ENCODE measurements at places on chromosomes 12 and 14.

DNA sequence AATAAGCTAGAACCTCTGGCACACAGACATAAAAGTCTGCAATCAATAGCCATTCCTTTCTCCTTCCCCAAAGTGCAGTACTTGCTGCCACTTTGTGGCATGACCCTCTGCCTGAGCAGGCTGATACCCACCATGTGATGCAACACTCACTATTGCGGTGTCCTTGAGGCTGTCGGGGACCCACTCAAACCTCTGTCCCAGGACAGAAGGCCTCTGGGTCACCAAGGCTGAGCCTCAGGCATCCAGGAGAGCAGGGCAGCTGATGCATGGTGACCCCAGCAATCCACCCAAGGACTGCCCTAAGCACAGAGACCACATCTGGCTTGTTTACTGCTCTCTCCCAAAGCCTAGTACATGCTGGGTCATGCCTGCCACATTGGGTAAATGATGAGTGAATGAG, 114.2 kb downstream of the DPF3 start:
- DNase-seq = no peak

- no peak for DNase-seq
Observed at GRCh38 chr14:67581643-67582042, 18.4 kb downstream of the PIGH start.

- no peak for DNase-seq
Observed at GRCh38 chr12:91885851-91886731, 259.6 kb downstream of the BTG1 start.

DNA sequence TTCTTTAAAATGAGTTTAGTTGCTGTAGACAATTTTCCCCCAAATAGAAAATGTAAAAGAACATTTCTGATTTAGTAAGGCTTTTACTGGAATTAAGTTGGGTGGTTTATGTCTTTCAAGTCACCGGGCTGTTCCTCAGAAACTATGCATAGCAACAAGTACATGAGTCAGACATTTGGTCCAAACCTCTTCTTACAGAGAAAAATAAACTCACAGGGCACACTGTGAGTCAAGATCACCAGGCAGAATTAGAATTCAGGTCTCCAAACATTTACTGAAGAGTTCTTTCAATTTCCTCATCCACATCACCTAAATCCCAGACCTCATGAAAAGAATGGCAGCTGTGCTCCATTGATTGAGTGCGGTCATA, 476.1 kb upstream of the SOX5 start:
- no peak for DNase-seq

- no peak for DNase-seq
Observed at GRCh38 chr12:108565976-108566375, 3.6 kb downstream of the ISCU start.

DNA sequence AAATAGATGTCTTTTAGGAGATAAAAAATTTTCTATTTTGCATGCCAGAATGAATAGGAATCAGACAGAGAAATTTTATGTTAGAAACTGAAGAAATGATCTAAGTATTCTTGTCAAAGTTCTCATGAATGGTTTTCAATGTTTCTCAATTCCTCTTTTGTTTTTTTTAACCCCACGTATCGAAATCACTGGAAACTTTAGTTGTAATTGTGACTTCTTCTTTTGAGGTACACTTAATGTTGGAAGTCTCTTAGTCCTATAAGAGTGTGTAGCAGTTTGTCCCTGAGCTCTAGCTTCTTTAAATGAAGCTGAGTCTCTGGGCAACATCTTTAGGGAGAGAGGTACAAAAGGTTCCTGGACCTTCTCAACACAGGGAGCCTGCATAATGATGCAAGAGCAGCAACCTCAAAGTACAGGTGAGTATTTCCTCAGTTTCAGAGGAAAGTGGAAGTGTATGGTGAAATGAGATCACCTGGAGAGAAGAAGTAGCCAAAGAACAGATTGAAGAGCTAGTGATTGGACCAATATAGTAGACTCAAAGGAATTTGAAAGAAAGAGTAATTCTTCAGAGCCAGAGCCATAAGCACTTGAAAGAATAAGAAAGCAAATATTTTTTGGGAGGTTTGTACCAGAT, at the start of gene CLEC6A:
Gene CLEC6A, plus strand, starts transcription at position 236 of the 634 bp plus-strand sequence. Its CDS starts 150 bp downstream, at position 386.
- no peak for DNase-seq

- no peak for DNase-seq
Observed at GRCh38 chr14:91997492-91997891, 42.4 kb downstream of the TRIP11 start.

- DNase-seq = no peak
Observed at GRCh38 chr14:74613211-74613914, 1.3 kb upstream of the LTBP2 start.

- no peak for DNase-seq
Observed at GRCh38 chr14:96729889-96730288, 67.3 kb upstream of the VRK1 start.

DNA sequence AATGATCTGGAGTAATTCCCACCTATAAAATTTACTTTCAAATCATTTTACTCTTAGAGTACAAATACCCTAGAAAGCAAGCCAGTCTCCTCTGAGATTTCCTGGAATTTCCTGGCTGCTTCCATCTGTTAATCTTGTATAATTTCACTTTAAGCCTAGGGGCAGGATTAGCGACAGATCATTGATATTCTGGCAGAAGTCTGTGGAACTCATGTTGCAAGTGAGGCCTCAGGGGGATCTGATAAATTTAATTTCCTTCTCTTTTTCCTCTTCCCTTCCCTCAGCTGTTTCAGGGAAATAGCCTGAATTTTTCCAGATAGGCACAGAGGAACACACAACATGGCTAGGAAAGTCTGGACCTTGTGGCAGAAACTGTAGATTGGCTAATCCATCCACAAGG, 5.9 kb upstream of the KRT6A start:
- no peak for DNase-seq

GRCh38 chr12:131445184-131445774, 265.6 kb upstream of the SFSWAP start:
- DNase-seq = no peak

DNA sequence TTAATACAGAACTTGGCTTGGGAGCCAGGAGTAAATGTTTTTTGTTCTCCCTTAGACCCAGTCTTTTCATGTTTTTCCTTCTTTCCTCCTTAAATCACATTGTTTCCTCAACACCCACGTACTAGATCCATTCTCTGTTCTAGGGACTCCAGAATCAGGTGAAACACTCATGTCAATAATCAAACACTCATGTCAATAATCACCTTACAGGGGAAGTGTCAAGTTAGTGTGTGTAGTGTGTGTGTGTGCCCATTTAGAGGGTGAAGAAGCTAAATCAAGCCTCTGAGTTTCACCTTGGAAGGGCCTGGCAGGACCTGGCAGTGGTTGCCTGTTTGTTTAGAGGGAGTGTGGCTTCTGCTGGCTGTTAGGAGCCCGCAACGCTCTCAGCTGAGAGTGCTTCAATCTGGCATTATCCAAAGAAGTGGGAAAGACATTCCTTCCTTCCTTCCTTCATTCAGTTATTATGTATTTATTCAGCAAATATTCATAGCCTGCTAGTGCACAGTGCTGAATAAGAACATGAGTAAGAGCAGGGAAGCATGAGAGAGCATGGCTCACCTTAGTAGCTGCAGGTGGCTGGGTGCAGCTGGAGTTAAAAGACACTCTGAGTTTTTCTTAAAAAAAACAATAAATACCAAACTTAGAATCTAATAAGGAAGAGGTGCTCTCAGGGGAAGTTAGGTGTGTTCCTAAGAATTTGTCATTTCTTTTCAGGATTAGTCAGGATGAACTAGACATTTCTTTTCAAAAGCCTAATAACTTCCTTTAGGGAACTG, 17.6 kb upstream of the EID3 start:
- no peak for DNase-seq

DNA sequence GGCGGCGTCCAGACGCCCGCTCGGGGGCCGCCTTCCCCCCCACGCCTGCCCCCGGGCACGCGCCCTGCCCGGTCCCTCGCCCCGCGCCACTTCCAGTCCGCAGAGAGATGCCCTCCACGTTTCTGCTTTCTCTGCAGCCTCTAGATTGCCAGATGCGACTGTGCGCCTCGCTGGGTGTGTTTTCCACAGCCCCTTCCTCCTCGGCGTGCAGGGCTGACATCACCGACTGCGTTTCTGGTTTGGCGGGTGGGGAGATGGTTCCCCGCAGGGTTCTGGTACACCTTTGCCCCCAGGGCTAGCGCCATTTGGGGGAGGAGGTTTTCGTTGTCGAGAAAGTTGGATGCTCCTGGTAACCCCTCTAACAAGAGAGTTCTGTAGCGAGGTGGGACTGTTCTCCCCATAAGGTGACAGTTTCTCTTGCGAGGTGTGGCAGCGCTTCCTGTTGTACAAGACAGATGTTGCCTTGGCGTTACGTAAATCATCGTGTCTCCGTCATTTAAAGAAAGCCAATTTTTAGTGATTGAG, 1.5 kb downstream of the CALM1 start:
- DNase-seq = no peak

GRCh38 chr12:121600702-121601336, 20.0 kb upstream of the KDM2B start:
- no peak for DNase-seq

GRCh38 chr12:58242796-58243630, 301.6 kb downstream of the ATP23 start:
- no peak for DNase-seq

GRCh38 chr14:45083976-45084722, at the start of gene PRPF39:
Gene PRPF39, plus strand, starts transcription at chr14:45084116. Its CDS starts 11,124 bp downstream, at chr14:45095240.
- DNase-seq = peak; percentile 98

GRCh38 chr12:9319842-9320173, 111.6 kb upstream of the PZP start:
- DNase-seq = peak; percentile 16

DNA sequence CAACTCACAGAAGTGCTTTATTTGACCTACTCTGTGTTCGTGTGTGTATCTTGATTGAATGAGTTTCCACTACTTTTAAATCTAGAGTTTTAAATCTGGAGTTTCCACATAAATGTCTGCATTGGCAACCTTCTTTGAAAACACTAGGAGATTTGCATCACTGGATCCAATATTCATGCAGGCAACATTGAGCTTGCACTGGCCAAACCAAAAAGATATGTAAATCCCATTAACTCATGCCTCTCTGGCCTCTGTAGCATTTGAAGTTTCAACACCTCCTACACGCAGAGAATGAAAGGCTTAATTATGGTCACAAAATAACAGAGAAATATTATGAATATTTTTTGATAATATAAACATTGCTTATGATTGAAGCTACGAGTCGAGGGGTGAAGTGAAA, 178.6 kb downstream of the DUSP6 start:
- DNase-seq = no peak

GRCh38 chr12:11655842-11656241, 6.4 kb downstream of the ETV6 start:
- DNase-seq = no peak

DNA sequence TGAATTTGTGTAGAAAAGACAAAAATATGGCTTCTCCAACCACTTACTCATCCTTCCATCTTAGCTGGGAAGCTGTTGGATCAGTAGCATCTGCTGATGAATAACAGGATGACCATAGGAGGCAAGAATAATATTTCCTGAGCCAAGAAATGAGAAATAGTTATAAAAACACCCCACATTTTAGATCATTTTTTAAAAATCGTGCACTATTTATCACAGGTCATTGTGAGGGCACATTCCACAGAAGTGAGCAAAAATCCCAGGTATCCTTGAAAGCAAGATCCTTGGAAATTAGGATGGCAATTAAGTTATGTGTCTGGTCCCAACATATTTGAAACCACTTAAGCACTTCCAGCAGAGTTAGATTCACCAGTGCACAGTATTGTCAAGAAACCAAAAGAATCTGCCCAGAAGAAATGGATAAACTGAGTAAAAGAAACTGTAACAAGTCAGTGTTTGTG, 8.4 kb downstream of the FAR2 start:
- no peak for DNase-seq

GRCh38 chr12:12800406-12801180, 12.6 kb upstream of the DDX47 start:
- DNase-seq = no peak

GRCh38 chr12:30462249-30462648, 233.4 kb downstream of the IPO8 start:
- no peak for DNase-seq

DNA sequence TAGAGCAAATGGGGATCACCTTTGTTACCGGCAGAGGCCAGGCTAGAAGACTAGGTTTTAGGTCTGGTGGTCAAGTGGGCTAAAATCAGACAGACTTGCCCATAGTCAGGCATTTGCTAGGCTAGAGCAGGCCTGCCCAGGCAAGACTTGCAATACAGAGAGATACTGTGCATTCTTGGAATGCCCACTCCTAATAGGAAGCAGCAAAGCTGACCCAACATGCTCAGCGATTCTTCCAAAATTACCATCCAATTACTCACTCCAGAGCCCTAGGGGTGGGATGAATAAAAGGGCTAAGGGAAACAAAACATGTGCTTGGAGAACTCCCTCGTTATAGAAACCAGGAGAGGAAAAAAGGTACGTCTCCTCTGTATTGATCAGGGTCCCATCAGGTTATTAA, 187.8 kb upstream of the AMIGO2 start:
- DNase-seq = no peak

GRCh38 chr14:51035611-51036192, 59.2 kb downstream of the TRIM9 start:
- no peak for DNase-seq

GRCh38 chr14:32081901-32082300, 4.8 kb downstream of the ARHGAP5 start:
- no peak for DNase-seq

DNA sequence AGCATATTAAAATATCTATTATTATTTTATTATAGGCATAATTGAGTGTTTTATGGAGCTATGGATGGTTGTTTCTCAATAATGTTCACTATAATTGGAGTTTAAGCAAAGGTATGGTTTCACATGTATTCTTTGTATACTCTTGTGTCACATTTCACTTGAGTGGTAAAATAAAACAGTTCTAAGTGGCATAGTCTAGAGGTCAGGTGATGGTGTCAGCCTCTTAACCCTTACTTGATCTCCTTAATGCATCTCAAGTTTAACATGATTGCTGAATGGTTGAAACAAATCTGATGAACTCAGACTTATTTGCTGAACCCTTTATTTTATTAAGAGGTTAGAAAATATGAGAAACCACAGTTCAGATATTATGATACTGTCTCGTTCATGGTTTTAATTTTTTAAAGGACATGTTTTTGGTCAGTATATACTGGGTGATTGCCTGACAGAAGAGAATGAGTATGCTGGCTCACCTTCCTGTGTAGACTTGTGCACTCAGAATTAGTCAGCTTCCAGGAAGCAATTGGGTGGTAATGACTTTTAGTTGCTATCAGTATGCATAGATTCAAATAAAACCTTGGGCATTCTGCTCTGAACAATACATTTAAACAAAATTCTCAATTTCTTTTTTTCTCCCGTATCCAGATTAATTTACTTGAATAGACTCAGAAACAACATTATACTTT, 464.6 kb downstream of the PCNX1 start:
- DNase-seq = no peak

DNA sequence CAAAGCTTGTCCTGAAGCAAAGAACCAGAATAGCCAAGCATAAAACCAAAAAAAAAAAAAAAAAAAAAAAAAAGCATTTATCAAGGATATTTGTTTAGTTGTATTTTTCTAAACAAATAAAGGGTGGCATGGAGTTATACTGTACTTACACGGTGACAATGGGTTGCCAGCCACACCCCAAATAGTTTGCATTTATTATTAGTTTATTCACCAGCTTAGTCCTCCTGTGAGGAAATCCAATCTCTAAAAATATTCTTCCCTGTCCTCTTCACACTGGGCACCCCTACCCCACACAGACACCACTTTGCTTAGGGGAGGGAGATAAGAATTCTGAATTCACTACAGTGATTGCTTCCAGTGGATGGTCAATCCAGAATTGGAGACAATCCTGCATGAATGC, 18.9 kb downstream of the PLEKHG7 start:
- DNase-seq = no peak

GRCh38 chr14:40123816-40124215, 691.6 kb upstream of the FBXO33 start:
- DNase-seq = no peak
